ENCODE measurements at places on chromosomes 2 and 18.

GRCh38 chr18:11741505-11742145 lies 52.6 kb downstream of the GNAL start:
- peak; percentile 7 for DNase-seq

- no peak for DNase-seq
Observed at GRCh38 chr2:114727012-114727411, 284.6 kb downstream of the DPP10 start.

DNA sequence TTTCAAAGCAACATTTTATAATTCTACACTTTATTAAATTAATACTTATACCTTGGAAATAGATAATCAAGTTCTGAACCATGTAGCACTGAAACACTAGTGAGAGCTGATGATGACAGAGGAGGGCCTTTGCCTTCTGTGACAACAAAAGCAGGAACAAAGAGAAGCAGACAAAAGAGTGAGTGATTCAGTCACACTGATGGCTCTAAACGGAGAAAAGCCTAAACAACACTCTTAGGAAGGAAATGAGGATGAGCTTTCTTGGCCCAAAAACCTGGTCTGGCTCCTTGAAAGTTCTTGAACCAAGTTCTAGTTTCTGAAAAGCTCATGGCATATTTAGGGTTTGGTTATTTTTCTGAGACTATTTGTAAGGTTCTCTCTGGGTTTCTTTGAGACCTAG lies 271.9 kb downstream of the DPP10 start:
- no peak for DNase-seq

DNA sequence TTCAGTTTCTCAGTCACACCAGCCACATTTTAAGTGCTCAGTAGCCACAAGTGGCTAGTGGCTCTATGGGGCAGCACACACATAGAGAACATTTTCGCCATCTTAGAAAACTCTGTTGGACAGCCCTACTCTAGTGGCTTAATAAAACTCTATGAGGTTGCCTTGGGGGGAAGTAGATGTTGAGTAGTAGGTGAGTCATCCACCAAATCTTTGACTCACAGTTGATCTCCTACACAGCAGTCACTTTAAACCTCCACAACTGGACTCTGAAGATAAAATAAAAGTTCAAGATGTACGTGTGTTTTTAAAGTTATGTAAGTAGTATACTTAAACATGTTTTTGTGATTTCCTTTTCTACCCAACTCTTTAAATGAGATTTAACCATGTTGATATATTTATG lies 379.0 kb downstream of the SETBP1 start:
- DNase-seq: peak; percentile 93

DNA sequence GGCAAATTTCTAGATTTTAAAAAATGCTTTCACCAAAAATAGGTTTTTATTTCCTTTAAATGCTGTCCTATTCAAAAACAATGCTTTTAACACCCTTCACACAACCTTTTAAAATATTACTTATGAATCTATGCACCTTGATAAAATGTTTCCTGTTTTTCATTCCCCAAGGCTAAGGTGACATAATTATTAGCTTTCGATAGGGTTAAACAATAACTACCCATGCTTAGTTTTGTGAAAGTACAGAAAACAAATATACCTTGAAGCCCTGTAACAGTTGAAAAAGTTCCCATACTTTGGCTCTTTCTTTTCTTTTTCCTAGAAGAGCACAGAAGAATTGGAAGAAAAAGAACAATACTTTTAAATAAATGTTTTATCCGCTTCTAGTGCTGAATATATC lies 54.9 kb upstream of the ITPRID2 start:
- DNase-seq: no peak

DNA sequence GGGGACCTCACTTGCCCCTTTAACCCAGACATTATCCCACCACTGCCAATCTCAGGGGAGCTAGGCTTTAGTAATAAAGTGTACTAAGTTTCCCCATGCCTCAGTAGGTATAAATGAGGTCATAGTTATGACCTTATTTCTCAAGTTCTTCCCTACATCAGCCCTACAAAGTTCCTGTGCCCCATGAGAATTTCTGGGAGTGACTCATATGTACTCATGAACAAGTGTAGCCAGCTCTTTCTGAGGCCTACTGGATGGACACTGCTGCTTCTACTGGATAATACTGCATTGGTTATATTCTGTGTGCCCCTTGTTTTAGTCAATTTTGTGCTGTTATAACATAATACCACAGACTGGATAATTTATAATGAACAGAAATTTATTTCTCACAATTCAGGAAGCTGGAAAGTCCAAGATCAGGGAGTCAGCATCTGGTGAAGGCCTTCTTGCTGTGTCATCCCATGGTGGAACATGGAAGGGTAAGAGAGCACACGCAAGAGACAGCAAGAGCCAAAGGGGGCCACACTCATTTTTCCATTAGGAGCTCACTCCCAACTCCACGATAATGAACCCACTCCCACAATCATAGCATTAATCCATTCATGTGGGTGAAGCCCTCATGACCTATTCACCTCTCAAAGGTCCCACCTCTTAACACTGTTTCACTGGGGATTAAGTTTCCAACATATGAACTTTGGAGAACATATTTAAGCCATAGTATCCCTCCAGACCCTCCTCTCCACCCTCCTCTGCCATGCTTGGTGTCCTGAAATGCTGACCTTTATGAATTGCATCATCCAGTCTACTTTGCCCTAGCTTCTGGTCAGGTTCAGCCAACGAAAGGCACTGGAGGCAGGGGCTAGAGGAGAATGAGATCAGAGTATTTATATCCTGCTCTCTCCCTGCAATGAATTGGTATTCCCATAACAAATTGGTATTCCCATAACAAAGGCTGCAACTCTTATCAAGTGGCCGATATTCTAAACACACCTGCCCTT lies 25.4 kb upstream of the ST3GAL5 start:
- peak; percentile 63 for DNase-seq

GRCh38 chr18:35387152-35387571 lies 10.0 kb upstream of the ZNF396 start:
- DNase-seq: peak; percentile 21

- peak; percentile 17 for DNase-seq
Observed at GRCh38 chr18:55038162-55038561, 78.9 kb upstream of the CCDC68 start.

DNA sequence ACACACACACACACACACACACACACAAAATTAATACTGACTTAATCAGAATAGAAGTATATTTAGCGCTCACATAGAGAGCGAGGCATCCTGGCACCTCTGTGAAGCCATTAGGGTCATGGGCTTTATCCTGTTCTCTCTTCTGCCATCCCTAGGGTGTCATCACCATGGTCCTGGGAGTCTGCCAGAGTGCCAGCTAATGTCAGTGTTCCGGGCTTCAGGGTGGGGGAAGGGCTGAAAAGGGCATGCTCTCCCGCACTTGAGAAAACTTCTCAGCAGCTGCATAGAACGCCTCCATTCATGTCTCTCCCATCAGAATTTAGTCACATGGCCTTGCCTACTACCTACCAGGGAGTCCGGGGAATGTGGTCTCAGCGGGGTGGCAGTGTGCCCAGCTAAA lies 19.7 kb upstream of the DYNC2LI1 start:
- peak; percentile 58 for DNase-seq

GRCh38 chr2:163909411-163910080 lies 173.7 kb upstream of the FIGN start:
- DNase-seq: no peak

GRCh38 chr2:129922571-129923264 lies 56.7 kb upstream of the RAB6C start:
- no peak for DNase-seq
